ENCODE measurements at places on chromosomes 11 and 22.

- DNase-seq = no peak
These were observed 13.6 kb upstream of the ELFN2 start for GRCh38 chr22:37440875-37441274.

- DNase-seq = no peak
These were observed 8.0 kb upstream of the CTSD start for GRCh38 chr11:1771700-1772099.

DNA sequence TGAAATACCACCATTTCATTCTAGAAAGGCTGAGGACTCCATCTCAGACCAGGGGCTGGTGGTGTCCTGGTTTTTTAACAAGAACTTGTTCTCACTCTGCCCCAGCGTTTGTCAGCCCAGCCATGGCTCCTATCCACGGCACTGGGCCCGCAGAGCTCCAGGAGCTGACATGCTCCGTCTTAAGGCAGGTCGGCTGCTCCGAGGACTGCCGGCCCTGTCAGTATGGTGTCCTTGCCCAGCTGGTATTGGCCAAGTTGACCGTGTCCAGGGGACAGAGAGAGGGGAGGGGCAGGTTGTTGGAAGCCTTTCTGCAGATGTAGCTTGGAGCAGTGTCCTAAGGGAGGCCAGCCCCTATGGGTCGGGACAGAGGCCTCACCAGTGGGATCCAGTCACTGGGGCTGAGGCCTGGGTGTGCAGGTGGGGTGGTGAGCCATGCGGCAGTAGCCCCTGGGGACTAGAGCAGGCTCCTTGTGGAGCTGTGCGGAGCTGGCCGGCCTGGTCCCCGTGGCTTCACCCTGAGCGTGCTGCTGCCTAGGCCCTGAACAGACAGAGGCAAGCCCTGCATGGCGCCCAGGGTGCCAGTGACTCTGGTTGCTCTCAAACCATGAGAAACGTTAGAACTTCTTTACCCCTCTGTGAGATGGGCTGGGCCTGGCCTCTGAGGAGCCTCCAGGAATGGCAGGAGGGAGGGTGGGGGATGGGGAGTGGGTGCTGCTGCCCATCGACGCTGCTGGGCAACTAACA, 39.9 kb upstream of the KCNQ1OT1 start:
- DNase-seq = no peak

DNA sequence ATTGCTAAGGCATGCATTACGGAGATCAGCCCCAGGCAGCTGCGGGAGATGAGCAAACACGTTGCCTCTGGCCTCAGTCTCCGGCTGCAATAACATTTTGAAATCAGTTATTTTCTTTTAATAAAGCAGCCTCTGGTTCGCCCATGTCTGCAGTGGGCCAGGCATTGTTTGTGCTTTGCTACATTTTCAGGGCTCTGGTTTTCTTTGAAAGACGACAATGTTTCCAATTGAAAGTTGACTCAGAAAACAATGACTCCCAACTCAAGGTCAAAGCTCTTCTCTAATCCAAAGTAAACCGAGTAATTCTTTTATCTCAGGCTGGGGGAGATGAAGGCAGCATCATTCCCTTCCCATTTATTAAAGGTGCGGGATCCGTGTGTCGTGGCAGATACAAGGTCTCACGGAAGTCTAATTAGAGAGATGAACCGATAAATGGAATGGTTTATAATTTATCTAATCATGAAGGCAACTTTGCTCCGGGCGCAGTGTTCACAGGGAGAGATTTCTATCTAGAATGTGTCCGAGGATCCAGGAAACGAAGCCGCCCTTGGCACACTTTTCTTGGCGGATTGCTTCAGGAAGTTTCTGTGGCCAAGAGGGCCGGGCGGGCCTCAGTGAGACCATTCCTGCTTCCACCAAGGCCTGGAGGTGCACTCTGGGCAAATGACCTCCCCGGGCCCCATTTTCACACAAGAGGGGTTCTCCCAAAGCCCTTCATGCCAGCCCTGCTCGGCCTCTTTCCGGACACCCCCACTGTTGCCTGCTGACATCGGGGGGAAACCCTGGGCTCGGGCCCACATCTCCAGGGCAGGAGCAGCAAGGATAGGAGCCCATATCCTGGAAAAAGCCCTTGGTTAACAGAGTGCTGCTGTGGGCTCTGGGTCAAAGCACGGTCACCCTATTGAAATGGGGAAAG, 811.4 kb downstream of the BRD1 start:
- no peak for DNase-seq

GRCh38 chr22:33114565-33114964, 56.4 kb upstream of the SYN3 start:
- DNase-seq = no peak

DNA sequence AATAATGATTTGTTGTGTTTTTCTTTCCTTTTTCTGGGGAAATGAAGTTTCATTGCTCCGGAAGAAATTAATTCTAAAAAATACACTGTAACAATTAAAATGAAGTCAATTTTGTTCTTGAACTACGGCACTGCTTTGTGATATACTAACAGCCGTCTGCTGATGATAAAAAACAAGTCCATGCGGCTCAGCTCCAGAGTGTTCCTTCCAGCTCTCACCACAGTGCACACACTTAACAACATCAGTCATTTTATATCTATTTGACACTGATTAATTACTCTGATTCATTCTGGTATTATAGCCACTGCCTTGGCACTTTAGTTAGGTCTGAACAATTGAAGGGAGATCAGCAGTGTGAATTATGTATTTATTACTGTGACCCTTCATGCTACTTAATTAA, 97.4 kb upstream of the SLC6A5 start:
- DNase-seq = no peak

DNA sequence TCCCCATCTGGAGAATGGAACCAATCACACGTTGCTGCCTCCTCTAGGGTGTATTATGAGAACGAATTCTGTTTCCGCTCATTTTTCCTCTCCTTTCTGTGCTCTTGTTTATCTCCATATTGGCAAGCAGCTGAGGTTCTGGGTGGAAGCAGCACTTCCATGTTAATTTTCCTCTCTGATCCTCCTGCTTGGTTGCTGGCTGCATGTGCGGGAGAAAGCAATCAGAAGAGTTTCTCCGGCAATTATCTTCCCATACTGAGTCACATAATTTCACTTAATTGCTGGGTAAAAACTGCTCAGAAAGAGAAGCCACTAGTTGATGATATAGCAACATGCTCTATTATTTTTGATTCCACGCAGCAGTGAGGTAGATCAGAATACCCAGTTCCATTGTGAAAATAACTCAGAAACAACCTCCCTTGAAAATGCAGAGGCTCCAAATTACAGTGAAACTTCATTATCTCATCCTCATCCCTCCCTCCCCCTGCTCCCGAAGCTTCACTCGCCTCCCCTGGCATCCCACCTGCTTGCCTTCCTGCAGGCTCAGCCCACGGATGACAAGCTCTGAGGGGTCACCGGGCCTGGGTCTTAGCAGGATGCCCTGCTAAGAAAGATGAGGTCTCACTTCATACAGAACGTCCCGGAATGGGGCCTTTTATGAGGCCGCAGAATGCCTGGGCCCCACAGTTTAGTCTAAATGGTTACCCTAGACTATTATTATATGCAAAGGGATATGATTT, 20.4 kb downstream of the FXYD6 start:
- no peak for DNase-seq

GRCh38 chr22:21710156-21710555, 25.4 kb downstream of the YPEL1 start:
- no peak for DNase-seq

- no peak for DNase-seq
These were observed 70.3 kb downstream of the INSC start for GRCh38 chr11:15185021-15185420.

- DNase-seq = no peak
These were observed at the start of gene JHY for GRCh38 chr11:122882189-122882856. Gene JHY, plus strand, starts transcription at chr11:122882759. Its CDS starts 3,091 bp downstream, at chr11:122885850.

DNA sequence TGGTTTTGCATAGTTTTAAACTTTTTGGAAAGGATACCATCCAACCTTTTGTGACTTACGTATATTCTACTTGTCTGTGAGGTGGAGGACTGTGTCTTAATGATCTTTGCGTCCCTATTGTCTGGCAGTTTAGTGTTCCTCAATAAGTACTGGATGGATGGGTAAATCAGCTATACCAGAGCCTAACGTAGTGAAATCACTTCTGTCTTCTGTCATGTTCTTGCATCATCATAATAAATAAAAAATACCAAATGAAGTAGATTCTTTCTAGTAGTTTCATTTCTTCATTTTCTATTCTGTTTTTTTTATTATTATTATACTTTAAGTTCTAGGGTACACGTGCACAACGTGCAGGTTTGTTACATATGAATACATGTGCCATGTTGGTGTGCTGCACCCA, 66.4 kb downstream of the ACER3 start:
- no peak for DNase-seq

DNA sequence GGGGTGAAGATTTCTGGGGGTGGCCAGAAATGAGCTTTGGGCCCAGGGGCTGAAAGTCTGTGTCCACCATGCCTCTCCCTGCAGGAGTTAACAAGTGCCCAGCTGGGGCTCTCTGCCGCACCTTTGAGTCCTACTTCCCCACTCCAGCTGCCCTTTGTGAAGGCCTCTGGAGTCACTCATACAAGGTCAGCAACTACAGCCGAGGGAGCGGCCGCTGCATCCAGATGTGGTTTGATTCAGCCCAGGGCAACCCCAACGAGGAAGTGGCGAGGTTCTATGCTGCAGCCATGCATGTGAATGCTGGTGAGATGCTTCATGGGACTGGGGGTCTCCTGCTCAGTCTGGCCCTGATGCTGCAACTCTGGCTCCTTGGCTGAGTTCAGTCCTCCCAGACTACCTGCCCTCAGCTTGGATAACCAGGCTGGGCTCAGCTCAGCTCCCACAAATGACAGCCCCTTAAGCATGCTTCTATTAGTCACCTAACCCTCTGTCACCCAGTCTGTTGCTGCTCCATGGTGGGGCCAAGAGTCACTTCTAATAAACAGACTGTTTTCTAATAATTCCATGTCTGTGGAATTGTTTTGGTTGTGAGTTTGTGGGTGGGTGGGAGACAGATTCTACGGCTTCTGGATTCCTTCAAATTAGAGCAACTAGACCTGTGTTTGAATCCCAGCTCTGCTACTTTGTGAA, 3.0 kb upstream of the INPPL1 start:
- no peak for DNase-seq

- DNase-seq = no peak
These were observed 61.8 kb downstream of the MCHR1 start for GRCh38 chr22:40741116-40741515.

GRCh38 chr11:11966826-11967668, 41.4 kb downstream of the DKK3 start:
- DNase-seq = peak; percentile 87

Measured in D341Med (cell line).